Activated naive CD8-positive, alpha-beta T cell treated with anti-CD3 and anti-CD28 coated beads for 36 hours (primary cell): ENCODE measurements at places on chromosomes 7 and 10.

GRCh38 chr10:114987995-114988394, 50.0 kb downstream of the TRUB1 start:
- no peak for DNase-seq

DNA sequence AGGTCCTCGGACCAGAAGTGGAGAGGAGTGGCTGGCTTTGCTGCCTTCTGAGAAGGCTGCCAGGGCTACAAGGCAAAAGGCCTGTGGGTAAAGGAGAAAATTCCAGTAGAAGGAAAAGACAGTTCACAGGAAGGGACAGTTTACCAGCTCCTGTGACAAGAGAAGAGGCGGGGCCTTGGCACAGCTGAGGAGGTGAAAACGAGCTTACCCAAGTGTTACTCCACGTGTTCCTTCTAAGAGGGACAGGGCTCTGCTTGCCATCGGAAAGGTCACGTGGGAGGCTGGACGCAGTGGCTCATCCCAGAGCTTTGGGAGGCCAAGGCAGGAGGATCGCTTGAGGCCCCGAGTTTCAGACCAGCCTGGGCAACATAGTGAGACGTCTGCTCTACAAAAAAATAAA, 129.4 kb upstream of the ZNF746 start:
- DNase-seq: no peak

GRCh38 chr7:18715988-18716387, 220.4 kb downstream of the HDAC9 start:
- DNase-seq: no peak

GRCh38 chr10:978826-979421, 9.3 kb upstream of the GTPBP4 start:
- DNase-seq: no peak

DNA sequence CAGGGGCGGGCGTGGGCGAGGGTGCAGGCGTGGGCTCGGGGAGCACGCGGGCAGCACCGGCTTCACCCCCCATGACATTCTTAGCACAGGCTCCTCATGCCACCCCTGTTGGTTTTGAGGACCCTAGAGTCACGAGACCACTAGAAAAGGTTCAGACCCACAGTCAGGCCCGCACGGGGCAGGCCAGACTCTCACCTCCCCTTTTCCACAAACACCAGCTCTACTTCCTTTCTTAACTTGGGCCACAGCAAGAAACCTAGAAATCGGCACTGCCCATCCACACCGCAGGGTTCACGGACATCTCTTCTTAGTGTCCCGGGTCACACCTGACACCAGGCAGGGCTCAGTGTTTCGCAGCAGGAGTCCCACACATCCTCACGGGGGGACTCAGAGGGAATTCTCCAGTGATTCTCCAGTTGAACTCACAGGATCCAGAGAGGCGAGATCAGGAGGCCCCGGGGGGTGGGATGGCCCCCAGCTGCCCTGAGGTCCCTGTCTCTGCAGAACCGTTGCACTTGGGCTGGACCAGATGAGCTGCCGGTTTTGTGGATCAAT, 52.0 kb downstream of the JAKMIP3 start:
- no peak for DNase-seq
